DMS153 (cell line): ENCODE measurements at places on chromosomes 16 and 17.

DNA sequence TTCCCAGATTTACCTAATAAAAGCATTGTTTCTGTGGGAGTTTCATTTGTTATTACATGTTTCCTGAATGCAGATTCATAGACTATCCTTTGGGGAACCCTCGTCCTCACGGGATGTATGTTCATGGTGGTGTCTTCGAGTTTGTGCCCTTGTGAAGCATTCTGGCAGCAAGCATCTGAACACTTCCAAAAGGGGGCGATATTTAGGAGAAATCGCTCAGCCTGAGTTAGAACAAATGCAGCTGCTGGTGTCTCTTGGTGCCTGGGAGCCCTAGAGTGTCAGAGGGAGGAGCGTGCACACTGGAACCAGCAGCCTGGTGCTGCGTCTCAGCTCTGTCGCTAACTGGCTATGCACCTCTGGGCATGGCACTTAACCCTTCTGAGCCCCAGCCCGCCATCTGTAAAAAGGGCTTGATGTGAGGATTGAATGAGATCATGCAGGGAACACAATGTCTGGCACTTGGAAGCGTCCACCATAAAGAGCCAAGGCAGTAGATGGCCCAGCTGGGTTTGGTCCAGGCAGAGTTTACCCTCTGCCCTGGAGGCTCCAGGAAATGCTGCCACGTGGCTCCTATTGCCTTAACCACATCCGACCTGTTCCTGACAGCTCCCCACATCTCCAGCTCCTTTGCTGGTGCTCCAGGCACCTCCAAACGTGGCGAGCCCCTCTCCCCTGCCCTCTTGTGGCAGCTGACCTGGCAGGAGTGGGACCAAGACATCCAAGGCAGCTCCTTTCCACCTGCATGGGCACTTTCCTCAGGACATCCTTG lies 25.0 kb upstream of the C16orf78 start:
- no peak for DNase-seq

DNA sequence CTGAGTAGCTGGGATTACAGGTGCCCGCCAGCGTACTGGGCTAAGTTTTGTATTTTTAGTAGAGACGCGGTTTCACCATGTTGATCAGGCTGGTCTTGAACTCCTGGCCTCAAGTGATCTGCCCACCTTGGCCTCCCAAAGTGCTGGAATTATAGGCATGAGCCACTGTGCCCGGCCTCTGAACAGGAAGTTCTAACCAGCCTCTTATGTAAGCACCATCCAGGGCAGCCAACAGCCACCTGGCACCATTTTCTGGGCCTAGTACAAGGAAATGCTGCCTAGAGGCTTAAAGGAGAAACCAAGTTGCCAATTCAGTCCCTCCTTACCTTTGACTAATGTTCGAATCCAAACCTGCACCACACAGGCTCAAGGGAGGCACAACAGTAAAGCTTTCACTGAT lies 8.5 kb upstream of the SLC39A11 start:
- DNase-seq: no peak

DNA sequence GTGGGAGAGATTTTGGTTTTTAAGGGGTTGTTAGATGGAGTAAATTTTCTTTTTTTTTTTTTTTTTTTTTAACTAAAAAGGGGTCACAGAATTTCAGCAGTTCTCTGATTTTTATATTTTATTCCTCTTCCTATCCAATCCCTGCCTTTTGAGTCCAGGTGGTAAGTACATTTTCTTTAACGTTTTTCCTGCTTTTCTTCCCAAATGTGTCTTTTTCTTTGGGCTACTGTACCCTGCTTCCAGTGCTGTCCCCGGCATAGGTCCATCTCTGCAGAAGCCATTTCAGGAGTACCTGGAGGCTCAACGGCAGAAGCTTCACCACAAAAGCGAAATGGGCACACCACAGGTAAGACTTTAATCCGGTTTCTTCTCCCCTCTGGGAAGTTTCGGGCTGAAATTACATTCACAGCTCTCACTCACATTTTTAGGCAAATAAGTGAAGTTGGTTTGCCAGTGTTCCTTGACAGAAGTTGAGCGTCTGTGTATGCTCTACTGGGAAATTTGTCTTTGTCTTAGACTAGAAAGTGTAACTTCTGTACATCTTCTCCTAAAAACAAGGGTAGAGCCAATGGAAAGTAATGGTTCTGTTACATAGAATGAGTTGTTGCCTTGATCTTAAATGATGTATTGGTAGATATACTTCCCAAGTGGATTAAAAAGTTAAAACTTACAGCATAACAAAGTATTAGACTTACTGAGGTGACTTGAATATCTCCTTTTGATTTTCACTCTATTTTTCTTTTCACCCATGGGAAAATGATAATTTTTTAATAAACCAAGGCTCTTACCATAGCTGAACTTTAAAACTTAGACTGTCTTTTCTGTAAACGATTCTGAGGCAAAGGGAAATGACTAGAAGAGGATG lies 54.5 kb downstream of the TUBD1 start:
- DNase-seq: no peak

GRCh38 chr16:49527611-49528010 lies 154.0 kb downstream of the C16orf78 start:
- no peak for DNase-seq

GRCh38 chr17:42845918-42846593 lies 1.7 kb downstream of the AOC2 start:
- DNase-seq: no peak

DNA sequence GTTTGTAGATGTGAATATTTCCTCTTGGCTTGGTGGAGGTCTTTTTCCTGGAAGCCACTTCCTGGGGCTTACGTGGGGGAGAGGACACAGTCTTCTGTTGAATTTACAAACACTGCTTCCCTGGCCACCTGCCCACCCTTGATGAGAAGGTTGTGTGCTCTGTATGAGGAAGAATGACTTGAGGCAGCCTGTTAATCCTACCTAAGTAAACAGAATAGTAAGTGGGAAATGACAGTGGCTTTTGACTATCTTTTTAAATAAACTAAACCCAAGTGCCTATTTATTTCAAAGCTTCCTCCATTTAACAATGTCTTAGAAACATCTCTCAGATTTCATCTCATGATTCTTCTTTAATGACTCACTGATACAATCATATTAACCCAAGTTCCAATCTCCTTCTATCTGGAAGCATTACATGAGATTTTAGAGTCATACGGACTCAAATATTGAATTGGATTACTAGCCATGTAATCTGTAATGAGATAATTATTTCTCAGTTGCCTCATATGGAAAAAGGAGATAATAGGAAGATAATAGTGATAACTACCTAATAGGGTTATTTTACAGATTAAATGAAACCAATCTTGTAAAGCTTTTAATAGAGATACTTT lies 96.6 kb upstream of the SMIM36 start:
- DNase-seq: peak; percentile 83

DNA sequence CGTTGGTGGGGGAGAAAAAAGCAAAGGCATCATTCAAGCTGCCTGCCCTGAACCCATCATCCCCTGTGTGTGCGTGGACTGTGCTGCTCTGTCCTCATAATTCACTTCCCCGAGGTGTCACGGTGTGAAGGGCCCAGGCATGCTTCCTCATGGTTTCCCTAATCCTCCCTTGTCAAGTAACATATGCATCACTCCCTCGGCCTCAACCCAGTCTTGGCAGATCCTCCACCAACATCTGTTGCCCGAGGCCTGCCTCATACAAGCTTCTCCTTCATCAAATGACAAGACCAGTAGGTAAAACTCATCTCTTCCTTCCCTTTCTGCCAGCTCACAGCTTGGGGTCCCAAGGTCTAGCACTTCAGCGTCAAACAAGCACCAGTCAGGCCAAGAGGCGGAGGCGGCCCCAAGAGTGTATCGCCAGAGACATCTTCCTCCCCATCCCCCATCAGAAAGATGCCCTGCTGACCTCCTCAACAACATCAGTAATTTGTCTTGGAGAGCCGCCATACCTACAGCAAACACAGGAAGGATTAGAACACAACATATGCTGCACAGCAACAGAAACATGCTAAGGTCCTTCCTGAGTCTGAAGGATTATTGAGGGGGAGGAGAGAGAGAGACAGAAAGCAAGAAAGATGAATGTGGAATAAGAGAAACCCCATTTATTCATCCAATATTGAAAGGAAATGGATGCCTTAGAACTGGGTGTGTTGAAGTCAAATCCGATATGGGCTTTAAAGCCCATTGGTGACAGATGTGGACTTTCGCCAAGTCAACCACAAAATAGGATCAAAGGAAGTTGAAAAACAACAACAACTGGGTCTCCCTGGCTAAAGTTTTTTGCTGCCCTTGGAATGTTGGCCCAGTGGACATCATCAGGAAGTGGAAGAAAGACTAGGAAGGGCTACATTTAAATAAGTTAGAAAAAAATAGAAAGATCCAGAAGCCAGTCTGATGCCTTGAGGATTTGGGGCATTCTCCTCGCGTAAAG lies 38.4 kb downstream of the SOX9 start:
- no peak for DNase-seq

DNA sequence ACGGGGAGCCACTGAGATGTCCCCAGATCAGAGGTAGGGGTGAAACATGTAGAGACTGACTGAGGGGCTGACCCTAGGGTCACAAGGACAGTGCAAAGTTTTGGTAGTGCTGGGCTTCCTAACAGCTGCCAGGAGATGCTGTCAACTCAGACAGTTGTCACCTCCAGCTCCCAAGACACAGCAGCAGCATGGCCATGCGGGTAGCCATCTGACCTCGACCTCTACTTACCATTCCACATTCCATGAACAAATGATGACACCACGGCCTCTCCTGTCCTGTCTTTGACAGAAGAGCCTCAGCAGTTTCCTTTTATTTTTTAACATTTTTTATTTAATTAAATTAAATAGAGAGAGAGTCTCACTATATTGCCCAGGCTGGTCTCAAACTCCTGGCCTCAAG lies 65.3 kb upstream of the NFAT5 start:
- no peak for DNase-seq

- no peak for DNase-seq
These were observed 10.7 kb upstream of the PRPF8 start for GRCh38 chr17:1695365-1695764.

GRCh38 chr16:49640581-49640980 lies 215.3 kb downstream of the ZNF423 start:
- no peak for DNase-seq

- DNase-seq: no peak
These were observed 160.9 kb downstream of the MAP2K6 start for GRCh38 chr17:69575346-69575761.

DNA sequence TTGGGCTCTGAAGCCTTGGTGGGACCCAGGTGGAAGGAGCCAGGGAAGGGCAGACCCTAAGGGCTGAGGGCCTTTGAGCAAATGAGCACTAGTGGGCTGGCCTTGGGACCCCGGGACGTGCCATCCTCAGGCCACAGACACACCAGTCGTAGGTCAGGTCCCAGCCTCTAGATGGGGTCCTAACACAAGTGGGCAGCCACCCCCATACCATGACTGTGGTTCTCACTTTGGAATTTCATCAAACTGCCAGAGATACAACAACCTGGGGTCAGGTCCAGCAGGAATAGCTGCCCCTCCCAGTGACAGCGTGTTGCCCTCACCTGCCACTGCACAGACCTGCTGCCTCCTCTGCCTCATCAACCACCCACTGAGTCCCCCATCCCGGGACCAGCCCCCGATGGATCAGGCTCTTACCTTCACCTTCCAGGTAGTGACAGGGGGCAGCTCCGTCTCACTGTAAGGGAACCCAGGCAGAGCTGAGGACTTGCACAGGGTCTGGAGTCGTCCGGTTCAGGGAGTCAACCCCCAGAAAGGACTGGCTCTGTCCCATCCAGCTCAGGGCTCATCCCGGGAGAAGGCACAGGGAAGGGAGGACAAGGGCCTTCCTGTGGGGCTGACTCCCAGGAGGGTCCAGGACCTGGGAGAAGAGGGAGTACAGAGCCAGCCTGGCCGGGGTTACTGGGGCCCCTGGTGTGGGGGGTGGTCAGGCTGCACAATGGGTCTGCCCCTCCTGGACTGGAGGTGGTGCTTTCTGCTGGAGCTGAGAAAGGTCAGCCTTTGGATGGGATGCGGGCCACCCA lies 40.0 kb downstream of the LGALS9 start:
- no peak for DNase-seq
